Heart left ventricle (tissue), 16 donors: ENCODE measurements at places on chromosomes 7 and 10. TPM values are rescaled to one million over a fixed set of nuclear protein-coding genes. Genes with fewer than 3 reads are reported as not detected.
A peak's percentile ranks its signal among the peaks of the same experiment; 100 is the strongest.

HDAC9 gene
- total RNA-seq, result 30.6 TPM

GRID2IP gene
- not detected for total RNA-seq

ZNF727 gene
- 2.0 TPM for total RNA-seq

ZSWIM8 gene
- 66.7 TPM for total RNA-seq

NPY gene
- not detected for total RNA-seq

BTBD16 gene
- total RNA-seq, result not detected

C10orf95 gene
- not detected for total RNA-seq

JAKMIP3 gene
- 0.31 TPM for total RNA-seq

NME8 gene
- not detected for total RNA-seq

KCNH2 gene
- total RNA-seq, result 104 TPM

TMEM178B gene
- 19.0 TPM for total RNA-seq

BCAP29 gene
- total RNA-seq, result 182 TPM

DNA sequence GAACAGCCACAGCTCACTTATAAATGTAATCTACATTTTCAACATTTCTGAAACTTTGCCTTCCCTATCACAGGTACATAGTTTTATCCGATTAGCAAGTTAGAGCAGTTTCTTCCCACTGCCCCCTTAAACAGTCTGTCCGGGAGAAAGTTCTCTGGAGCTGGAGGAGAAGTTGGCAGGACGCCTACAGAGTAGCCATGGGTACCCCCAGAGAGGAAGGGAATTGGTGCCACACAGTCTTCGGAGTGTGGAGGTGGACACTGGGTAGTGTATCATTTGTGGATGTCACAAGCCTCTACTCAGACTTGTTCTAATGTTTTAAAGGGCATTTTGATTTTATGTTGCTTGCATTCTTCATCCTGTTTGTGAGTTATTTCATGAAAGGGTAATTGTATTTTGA lies 39.0 kb downstream of the TAF3 start:
- DNase-seq, result no peak

DNA sequence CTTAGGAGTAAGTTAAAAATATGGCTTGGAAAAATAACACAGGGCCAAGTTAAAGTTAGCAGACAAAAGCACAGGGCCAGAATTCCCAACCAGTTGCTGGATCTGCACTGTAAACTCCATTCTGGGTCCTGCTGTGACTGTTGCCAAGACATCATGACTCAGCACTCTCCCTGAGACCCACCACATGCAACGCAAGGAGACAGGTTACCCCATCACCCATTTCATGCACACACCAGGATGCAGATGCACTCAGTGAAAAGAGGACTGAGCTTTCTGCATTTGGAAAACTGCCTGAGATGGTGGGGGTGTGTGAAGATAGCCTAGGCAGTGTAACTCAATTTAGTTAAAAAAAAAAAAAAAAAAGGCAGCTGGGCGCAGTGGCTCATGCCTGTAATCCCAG lies 97.6 kb upstream of the ZNF438 start:
- DNase-seq, result peak; percentile 64

DNA sequence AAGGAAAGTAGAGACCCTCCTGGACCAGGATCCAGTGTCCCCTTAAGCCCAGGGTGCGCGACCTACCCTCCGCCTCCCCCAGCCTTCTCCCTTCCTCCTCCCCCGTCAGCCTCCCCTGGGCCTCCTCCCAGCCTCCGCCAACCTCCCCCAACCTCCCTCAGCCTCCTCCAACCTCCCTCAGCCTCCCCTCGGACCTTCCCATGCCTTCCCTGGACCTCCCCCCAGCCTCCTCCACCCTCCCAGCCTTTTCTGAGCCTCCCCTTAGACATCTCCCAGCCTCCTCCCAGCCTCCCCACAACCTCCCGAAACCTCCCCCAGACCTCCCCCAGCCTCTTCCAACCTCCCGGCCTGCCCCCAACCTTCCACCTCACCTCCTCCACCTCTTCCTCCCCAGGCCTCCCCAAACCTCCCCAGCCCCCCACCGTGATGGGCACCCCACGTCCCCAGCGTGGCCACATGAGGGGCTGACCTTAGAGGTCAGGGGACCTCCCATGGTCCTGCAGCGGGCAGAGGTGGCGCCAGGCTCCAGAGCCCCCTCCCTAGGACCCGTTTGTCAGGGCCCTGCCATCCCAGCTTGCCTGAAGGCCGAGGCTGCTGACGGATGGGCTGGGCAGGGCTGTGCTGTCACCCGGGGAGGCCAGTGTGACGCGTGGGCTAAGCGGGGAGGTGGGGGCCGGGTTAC lies 18.8 kb downstream of the FAM20C start:
- no peak for DNase-seq

DNA sequence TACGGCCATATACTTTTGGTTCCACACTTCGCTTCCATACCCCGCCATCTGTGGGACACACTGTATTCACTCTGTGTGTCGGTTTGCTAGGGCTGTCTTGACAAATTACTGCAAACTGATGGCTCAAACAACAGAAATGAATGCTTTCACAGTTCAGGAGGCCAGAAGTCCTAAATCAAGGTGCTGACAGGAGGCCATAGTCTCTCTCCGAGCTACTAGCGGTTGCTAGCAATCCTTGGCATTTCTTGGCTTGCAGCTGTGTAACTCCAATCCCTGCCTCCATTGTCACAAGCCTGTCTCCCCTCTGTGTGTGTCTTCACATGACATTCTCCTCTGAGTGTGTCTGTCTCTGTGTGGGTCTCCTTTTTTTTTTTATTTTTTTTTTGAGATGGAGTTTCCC lies 28.9 kb upstream of the BMPR1A start:
- DNase-seq, result no peak

DNA sequence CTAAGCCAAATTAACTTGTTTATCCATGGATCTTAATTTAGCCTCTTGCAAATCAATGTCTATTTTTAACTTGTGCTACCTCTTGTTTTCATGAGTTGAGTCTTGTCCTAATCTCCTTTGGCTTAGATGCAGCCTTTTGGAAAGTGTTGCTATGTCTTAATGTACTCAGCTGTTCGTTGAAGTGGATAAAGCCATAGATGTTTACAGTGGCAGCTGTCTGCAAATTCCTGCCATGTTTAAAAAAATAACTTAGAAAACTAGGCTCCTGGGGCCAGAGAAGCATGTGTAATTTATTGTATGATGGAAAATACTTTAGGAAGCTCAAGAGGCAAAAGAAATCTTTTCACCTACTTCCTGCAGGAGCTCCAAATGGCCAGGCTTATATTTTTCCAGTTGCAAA lies 253.1 kb upstream of the RHOBTB1 start:
- DNase-seq, result peak; percentile 20

GRCh38 chr10:130127364-130128061 lies 8.7 kb upstream of the GLRX3 start:
- no peak for DNase-seq

GRCh38 chr7:4641091-4641666 lies 40.9 kb upstream of the FOXK1 start:
- DNase-seq, result no peak

DNA sequence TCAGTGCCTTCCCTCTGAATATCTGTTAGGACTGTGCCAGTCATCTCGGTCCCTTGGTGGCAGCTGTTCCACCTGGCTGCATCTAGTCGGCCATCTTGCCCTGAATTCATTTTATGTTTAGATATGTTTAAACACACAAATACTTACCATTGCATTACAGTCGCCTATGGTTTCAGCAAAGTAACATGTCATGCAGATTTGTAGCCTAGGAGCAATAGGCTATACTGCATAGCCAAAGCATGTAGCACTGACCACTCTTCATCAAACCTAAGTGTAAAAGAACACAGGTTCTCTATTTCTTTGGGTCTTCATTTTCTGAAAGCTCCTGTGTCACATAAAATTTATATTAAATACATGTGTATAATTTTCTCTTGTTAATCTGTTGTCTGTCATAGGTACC lies 118.9 kb upstream of the THSD7A start:
- DNase-seq, result no peak

DNA sequence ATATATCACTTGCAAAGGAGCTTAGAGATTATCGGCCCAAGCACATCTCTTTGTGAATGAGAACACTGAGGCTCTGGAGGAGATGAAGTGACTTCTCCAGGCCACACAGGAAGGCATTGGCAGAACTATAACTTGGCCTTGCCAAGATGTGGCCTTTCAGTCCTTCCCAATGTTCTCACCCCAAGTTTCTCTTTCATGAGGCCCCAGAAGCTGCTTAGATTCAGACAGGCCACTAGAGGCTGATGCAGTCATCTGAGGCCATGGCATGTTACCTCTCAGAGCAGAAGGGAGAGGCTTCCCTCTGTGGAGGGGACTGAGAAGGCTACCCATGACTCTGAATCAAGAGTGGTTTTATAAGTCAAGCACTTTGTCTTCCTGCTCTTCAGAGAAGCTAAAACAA lies 1003.7 kb downstream of the LRMDA start:
- DNase-seq, result no peak

DNA sequence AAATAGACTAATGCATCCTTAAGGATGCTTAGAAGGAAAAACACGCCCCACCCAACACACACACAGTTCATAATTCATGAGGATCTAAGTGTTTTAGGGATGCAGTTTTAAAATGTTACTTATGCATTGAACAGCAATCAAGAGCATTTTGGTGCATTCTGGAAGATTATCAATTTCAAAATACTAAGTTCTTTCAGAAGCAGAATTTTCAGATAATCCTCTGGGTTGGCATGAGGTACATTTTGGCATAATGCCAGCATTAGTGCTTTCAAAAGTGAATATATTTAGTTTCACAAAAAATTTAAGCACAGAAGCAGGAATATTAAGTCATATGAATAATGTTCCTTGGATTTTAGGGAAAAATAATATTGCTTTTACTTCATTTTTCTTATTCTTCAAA lies 937.1 kb downstream of the REEP3 start:
- DNase-seq, result no peak

GRCh38 chr7:138245682-138246081 lies 169.4 kb downstream of the AKR1D1 start:
- DNase-seq, result no peak

DNA sequence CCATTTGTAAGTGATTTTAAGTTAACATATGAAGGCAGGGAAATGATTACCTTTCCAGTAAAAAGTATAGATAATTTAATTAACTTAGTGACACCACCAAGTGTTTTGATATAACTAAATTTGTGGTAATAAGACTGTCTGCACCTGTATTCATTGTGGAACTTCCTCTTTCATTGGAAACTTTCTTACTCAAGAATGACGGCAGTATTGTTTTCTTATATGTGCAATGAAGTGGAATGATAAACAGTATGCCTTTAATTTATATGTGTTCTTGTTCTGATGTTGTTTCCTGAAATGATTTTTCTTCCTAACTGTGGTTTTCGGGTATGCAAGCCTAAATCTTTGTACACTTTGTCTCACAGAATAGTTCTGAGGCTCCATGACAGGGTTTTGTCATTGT lies 46.4 kb downstream of the CASD1 start:
- no peak for DNase-seq

- DNase-seq, result no peak
Observed at GRCh38 chr10:74642901-74643595, 183.4 kb upstream of the KAT6B start.

- no peak for DNase-seq
Observed at GRCh38 chr7:66443946-66444345, 184.7 kb upstream of the KCTD7 start.

DNA sequence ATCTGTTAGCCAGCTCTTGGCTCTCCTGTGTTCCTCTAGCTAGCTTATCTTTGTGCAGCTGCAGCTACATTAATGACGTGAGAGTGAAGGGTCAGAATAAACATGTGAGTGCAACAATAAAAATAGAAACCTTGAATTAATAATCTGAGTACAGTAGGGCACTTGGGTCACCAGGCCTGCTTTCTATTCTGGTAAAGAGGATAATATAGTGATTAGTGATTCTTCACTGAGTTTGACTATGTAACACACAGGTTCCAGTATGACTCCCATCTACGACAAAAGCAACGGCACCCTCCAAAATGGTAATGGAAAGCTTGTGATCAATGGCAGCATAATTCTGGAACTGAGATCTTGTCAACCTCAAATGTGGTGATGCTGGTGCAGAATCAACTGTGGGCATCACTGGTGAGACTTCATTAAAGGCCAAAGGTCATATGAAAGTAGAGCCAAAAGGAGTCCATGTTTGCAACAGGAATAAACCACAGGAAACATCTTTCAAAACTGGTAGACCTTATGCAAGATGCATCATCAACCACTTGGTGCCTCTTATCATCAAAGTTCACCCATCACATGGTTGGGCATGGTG lies 77.6 kb downstream of the NRBF2 start:
- no peak for DNase-seq

GRCh38 chr7:79465551-79465950 lies 12.1 kb upstream of the MAGI2 start:
- DNase-seq, result no peak

- no peak for DNase-seq
Observed at GRCh38 chr7:39720586-39720985, 97.2 kb downstream of the RALA start.

DNA sequence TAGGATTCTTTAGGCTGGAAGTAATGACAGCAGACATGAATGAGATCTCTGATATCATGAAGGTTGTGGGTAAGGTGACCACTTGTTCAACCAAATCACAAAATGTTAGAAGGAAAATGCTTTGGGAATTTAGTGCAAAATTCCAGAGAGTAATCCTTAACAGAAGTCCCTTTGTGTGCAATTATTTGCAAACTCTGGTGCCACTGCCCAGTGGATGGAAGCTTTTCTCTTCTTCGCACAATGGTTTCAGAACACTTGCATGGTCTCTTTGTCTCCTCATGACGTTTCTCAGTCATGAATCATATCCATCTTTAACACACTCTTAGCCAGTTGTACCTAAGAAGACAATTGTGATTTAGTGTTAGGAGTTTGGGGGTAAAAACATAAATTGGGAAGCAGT lies 570.4 kb upstream of the ANKRD30A start:
- no peak for DNase-seq

DNA sequence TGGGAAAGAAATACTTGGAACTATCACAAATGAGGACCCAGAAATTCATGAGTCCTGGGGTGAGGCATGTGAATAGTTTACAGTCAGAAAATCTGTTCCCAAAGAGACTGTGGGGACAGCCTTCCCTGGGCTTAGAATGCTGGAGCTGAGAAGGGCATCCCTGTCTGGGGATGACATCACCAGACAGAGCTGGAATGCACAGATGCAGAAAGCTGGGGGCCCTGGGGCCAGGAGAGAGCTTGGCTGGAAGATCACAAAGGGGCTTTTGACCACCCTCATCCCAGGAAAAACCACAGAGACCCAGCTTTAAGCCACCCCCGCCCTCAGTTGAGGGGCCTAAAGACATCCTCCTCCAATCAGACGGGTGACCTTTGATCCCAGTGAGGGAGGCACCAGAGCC lies 264.5 kb downstream of the PLXNA4 start:
- DNase-seq, result no peak

- DNase-seq, result no peak
Observed at GRCh38 chr10:87657371-87657770, 2.3 kb upstream of the PAPSS2 start.
